Activated T-cell treated with anti-CD3 and anti-CD28 coated beads, Interleukin-2, amount 50 U/mL, for 48 hours (primary cell): ENCODE measurements at places on chromosomes 12 and 14.

DNA sequence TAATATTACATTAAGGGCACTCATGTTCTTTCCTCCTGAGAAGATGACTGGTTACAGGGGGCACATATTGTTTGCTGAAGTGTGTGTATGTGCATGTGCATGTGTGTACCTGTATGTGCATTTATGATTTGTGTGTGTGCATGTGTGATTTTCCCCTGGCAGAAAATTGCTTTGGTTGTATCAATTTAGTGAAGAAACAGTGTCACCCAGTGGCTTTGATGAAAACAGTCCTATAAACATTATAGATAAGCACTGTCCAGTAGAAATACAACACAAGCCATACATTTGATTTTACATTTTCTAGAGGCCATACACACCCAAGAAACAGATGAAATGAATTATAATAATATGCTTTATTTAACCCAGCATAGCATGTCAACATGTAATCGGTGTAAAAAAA lies 8.6 kb downstream of the PDE3A start:
- no peak for DNase-seq

- DNase-seq: no peak
These were observed 34.6 kb downstream of the PTPRR start for GRCh38 chr12:70885956-70886355.

DNA sequence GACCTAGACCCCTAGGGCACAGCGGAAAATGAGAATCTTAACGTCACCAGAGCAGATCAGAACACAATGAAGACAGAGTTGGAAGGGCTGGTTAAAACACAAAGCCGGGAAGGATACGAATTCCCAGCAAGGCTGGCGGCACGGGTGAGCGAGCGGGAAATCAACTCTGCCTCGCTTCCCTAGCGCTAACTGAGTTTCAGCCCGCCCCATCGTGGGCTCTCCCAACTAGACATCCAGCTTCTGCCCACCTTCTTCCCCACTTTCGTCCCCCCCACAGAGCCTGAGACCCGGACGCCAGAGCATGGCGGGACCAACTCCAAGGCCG lies 377 bp downstream of the CCNT1 start:
- DNase-seq: no peak

DNA sequence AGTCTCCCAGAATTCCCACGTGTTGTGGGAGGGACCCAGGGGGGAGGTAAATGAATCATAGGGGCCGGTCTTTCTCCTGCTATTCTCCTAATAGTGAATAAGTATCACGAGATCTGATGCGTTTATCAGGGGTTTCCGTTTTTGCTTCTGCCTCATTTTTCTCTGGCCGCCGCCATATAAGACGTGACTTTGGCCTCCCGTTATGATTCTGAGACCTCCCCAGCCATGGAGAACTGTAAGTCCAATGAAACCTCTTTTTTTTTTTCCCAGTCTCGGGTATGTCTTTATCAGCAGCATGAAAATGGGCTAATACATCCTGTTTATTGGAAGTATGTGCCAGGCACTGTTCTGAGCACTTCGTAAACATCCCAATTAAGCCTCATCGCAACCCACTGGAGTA lies 788 bp downstream of the KRT72 start:
- DNase-seq: no peak

DNA sequence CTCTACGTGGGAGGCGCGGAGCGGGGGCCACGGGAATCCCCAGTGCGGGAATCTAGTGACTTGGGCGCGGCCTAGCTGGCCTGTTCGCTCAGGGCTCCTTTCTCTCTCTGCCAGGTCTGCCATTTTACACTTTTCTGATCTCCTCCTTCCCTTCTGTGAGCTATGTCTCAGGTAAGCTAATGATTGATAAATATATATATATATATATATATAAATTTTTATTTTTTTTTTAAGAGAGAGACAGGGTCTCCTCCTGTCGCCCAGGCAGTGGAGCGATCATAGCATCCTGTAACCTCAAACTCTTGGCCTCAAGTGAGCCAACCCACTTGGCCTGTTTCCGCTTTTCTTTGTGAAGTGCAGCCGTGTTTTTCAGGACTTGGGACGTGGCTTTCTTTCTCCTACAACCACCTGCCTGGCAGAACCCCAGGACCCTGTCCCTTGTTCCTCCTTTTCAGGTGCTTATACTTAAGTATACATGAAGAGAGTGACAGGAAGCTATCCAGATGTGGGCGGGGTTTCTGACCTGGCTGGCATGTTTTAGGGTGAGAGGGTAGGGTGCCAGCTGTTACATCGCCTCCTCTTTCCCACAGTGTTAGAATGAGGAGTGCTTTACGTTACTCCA lies 547 bp downstream of the ZNF140 start:
- no peak for DNase-seq
